ENCODE measurements at places on chromosomes 5 and 9.

- no peak for DNase-seq
Observed at GRCh38 chr5:167207081-167207480, 1084.4 kb upstream of the WWC1 start.

DNA sequence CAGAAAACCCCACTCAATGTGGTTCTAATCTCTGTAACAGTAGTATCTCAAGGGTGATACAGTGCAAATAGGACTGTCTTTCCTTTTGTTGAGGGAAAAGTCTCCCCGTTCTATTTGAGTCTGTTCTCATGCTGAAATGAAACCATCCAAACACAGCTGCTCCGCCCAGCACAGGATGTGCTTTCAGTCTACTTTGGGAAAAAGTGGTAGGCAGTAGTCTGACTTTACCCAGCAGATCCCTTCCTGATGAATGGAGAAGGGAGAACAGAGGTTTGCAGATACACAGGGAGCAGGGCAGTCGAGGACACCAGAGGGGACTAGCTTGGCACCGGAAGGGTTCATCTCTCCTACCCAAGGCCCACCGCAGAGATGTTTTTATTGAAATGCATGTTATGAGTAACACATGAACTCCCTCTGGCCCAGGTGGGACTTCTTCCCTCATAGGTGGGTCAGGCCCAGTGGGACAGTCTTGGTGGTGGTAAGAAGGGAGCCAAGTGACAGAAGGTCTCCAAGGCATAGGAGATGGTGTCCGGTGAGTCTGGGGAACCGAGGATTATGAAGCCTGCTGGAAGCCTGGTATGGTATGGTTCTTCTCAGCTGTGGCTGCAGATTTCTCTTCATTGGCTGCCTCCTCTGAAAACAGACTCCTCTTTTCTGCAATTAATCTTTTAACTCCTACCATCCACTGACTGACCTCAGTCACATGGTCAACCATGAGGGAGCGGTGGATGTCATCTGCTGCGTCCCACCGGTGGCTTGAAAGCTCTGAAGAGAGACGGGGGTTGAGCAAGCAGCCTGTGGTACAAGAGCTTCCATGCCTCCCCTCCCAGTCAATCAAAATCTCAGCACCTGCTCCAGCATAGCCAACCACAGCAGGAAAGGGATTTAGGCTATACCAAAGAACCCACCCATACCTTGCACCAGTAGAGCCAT is 3.0 kb downstream of the EIF4EBP3 start:
- DNase-seq, result no peak

- no peak for DNase-seq
Observed at GRCh38 chr5:14090755-14091154, 52.4 kb upstream of the TRIO start.

DNA sequence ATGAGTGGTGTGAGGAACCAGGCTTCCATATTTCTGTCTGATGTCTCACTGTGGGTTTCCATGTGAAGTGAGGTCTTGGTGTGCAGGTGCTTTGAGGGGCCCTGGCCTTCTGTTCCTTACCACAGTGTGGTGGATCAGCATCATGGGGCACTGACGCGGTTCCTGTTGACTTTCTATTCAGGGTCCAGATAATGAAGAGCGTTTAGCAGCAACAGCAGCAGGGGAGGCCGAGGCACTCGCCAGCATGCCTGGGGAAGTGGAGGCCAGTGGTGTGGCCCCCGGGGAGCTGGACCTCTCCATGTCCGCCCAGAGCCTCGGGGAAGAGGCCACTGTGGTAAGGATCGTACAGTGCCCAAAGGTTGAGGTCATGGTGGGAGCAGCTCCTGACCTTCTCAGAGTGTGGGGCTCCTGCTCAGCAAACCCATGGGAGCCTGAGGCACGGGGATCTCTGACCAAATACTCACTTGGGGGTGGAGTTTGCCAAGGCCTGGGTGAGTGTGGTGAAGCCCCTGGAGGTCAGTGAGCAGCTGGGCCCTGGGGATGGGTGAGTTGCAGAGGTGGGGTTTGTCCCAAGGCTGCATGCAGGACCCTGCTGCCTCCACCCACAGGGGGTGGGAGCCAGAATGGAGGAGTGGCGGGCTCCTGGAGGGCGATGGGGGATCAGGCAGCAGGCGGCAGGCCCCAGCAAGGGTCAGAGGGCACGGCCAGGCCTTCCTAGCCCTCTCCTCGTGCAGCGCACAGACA is 61.2 kb downstream of the COL15A1 start:
- no peak for DNase-seq

DNA sequence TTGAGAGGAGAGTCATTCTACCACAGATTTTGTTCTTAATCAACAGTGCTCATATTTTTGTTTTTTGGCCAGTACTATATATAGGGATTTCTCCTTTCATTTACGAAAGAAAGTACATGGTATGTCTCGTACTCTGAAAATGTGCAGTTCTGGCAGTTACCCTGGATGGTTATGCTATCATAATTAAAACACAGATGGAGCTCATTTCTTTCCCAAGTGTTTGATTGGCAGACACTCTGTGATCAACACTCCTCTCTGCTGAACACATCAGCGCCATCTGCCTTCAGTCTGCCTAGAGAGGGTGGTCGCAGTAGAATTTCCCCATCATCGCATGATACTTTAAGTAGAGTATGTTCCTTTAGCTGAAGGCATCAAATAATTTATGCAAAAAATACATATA is 64.5 kb downstream of the PAM start:
- no peak for DNase-seq

GRCh38 chr5:138448481-138449398 is 9.9 kb downstream of the REEP2 start:
- no peak for DNase-seq

- DNase-seq, result no peak
Observed at GRCh38 chr9:4430432-4431261, 59.6 kb upstream of the SLC1A1 start.

- DNase-seq, result no peak
Observed at GRCh38 chr5:72369301-72369700, 49.1 kb downstream of the PTCD2 start.

DNA sequence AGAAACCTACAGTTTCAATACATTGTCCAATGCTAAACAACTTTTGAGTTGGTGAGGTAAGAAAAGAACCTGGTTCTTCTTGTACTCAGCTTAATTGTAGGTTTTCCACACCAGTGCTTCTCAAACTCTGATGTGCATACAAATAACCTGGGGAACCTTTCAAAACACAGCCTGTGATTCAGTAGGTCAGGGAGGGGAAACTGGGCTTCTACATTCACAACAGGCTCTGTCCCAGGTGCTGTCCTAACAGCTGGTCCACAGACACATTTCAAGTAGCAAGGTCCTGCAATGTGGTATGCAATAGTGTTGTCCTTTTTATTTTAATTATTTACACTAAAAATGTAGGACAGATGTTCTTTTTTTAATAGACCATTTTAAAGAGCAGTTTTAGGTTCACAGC is 47.4 kb upstream of the SNCAIP start:
- DNase-seq, result no peak

GRCh38 chr9:115373000-115373709 is 255.2 kb upstream of the TNC start:
- DNase-seq, result peak; percentile 44

- no peak for DNase-seq
Observed at GRCh38 chr9:72415948-72416347, 50.9 kb upstream of the ZFAND5 start.

- no peak for DNase-seq
Observed at GRCh38 chr9:123251741-123252140, 16.6 kb downstream of the STRBP start.

DNA sequence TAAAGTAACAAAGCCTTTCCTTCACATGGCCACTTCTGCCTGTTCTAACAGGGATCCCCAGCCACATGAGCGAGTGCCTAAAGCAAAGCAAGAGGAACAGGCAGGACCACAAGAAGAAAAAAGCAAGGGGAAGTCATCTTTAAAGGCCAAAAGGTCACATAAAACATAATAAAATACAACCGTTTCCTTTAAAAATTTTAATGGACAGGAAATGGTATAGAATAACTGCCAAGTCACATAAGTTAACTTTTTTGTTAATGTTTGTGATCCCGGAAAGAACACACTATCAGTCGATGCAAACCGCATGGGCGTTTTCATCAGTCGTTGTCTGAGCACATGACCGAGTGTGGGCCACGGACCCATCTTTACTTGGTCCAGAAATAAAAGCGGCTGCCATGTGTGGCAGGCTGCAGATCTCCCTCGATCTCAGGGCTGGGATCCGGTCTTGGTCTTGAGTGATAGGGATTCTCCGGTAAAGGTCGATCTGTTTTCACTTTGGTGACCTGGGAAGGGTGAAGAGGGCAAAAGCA is 15.6 kb downstream of the NDUFA8 start:
- no peak for DNase-seq

- no peak for DNase-seq
Observed at GRCh38 chr9:36934478-36935065, 99.5 kb downstream of the PAX5 start.

DNA sequence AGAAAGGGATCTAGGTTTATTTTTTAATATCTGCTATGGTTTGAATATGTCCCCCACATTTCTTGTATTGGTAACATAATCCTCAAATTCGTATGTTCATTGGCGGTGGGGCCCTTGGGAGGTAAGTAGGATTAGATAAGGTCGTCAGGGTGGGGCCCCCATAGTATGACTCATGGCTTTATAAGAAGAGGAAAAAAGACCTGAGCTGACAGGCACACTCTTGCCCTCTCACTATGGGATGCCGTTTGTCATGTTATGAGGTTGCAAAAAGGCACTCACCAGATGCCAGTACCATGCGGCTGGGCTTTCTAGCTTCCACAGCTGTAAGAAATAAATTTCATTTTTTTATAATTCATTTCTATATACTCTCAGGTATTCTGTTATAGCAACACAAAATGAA is 67.3 kb upstream of the SGCD start:
- DNase-seq, result no peak

DNA sequence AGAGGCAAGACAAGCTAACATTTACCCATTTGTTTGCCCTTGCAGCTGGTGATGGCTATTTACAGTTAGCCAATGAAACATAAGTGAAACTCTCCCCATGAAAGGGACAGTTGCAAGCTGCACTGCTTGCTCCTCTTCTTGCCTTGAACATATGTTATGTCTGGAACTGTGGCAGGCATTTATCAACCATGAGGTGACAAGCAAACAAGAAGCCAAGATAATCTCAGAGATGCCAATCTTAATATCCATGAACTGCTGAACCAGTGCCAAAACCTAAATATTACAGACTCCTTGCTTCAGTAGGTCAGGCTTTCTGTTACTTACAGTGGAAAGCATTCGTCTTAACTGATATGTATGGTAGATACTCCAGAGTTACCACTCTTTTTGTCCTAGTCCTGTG is 133.4 kb downstream of the ACTBL2 start:
- DNase-seq, result no peak

DNA sequence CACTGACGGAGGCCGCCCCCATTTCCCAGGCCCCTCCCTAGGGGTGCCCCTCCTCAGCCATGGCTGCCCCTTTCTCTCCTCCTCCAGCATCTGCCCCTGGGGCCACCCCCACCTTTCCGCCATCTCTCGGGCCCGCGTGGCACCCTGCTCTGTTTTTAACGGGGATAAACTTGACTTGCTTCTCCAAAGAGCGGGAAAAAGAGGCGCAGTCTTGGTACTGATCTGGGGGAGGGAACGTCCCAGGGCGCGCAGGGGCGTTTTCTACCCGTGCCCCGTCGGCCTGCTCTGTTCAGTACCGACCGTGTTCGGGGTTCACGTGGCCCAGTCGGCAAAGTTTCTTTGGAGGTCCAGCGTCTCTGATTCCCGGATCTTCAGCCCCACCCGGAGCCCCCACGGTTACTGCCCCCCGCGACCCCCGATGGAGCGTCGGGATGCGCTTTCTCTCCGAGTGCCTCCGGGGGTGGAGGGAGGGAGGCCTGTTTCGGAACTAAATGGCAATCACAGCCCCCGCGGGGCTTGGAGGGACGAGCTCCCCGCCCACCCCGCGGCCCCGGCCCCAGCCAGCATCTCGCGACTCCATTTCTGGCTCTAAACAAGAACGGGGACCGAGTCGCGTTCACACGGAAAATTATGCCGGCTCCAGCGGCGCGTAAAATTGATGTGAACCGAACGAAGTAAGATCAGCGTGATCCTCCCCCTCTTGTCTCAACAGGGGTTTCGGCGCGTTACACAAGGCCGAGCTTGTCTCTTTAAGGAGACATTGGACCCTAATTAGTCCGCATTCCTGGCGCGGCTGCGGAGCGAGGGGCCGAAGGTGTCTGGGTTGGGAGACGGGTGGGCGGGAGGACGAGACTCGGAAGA is 1.1 kb upstream of the TLE4 start:
- DNase-seq, result peak; percentile 64

DNA sequence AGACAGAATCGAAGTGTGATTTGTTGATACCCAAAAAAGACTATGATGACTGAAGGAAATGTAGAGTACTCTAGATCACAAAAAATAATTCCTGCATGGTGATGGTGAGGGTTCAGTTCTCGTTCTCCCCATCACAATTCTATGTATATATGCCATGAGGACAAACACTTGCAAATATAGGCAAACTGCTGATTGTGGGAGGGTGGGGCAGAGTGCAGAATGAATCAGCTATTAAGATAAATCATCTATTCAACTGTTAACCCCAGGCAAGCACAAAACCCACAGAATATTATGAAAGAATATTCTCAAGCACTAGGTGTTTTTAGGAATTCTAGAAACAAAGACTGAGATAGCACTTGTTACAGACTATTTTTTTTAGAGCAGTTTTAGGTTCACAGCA is 13.9 kb upstream of the UBLCP1 start:
- DNase-seq, result no peak

GRCh38 chr9:124475158-124475867 is 25.1 kb downstream of the ADGRD2 start:
- no peak for DNase-seq

GRCh38 chr5:36664766-36665165 is 58.4 kb downstream of the SLC1A3 start:
- DNase-seq, result no peak

GRCh38 chr9:108905494-108905893 is 28.4 kb downstream of the ELP1 start:
- no peak for DNase-seq

GRCh38 chr5:156543348-156544145 is 216.6 kb downstream of the SGCD start:
- DNase-seq, result no peak

- no peak for DNase-seq
Observed at GRCh38 chr9:98226516-98226915, 28.9 kb downstream of the TBC1D2 start.

GRCh38 chr5:67672636-67673035 is 476.0 kb upstream of the CD180 start:
- no peak for DNase-seq

GRCh38 chr5:61621202-61621650 is 289.2 kb downstream of the ZSWIM6 start:
- DNase-seq, result no peak

DNA sequence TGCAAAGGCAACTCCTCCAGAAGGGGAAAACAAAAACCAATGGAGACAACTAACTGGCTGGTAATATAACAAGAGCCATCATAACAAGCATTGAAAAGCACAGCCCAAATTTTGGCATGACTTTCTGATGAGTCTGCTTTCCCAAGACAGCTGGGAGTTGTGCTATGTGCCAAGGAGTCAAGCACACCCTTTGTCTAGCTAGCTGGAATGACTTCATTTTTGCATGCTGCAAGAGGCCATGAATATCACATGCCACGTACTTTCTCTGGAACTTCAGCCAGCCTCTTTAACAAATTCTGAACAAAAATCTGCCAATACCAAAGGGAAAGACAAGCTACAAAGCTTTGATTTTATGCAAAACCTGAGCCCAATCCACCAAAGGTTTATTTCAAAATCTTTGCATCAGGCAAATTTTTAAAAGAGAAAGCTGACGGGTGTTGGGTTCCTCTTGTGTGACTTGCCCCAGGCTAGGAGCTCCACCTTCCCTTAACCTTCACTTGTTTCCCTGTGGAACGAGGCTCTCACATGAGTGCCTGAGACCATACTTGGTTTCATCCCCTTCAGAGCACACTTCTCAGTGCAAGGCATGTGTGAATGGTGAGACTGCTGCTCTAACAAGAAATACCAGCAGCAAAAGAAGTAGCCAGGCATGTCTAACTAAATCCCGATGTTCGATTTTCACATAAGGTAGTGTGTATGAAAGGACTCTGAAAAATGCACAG is 47.3 kb downstream of the S1PR3 start:
- no peak for DNase-seq

All from activated T-cell treated with anti-CD3 and anti-CD28 coated beads, Interleukin-2, amount 50 U/mL, for 48 hours (primary cell).